ENCODE measurements at places on chromosomes 16 and 17. TPM values are rescaled to one million over a fixed set of nuclear protein-coding genes. Genes with fewer than 3 reads are reported as not detected.
A peak's percentile ranks its signal among the peaks of the same experiment; 100 is the strongest.

DNA sequence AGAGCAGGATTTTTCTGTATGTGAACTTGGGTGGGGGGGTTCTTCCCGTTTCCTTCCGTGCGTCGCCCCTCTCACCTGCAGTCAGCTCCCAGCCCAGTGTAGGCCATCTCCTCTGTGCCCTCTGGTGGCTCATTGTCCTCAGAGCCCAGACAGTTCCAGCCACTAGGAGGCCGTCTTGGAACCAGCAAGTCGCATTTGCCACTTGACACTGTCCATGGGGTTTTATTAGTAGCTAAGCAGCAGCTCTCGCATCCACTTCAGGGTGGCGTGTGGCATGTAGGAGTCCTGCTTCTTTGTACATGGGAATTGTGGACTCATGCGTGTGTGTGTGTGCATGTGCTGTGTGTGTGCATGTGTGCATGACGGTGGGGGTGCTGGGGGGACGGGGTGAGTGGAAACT lies 74.0 kb downstream of the SEC14L1 start:
- no peaks in the 10 kb centered on the region for H3K4me1 ChIP-seq
- peaks cover 56% of the 10 kb centered on the region for H3K36me3 ChIP-seq
- no peaks in the 10 kb centered on the region for H3K27me3 ChIP-seq
- peak; percentile 51 for DNase-seq
- H3K4me3 ChIP-seq, result no peak overlapping the region

DNA sequence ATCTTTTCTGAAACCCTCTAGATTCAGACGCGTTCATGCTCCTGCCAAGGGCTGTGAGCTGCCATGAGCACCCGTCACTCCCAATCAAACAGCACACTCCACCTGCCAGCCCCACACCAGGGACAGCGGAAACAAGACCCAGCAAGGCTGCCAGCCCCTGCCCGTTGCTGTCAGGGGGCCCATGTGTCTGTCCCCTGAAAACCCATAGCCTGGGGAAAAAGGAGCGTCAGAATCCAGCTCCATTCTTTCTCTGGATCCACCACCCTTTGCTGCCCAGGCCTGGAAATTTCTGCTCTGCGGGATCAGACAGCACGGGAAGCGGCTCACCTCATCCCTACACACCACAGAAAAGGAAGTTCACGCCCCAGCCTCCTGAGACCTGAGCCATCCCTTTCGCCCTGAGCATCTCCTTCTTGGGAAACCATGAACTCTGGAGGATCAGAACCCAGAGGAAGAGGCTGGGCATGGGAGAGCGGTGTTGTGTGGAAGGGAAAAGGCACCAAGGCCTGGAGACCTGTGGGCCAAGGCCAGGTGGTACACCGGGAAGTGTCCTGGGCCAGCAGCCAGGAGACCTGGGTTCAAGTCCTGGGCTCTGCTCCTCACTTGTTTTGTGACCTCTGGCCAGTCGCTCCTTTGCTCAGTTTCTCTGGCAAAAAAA lies 51.5 kb upstream of the RCVRN start:
- H3K27me3 ChIP-seq, result peaks cover 21% of the 10 kb centered on the region
- no peak overlapping the region for H3K4me3 ChIP-seq
- no peaks in the 10 kb centered on the region for H3K4me1 ChIP-seq

GRCh38 chr17:69961501-69962145 lies 113.4 kb upstream of the KCNJ16 start:
- no peak overlapping the region for H3K4me3 ChIP-seq
- peaks cover 8% of the 10 kb centered on the region for H3K4me1 ChIP-seq
- DNase-seq, result peak; percentile 72

GRCh38 chr17:77464988-77465357 lies 324.2 kb downstream of the SEC14L1 start:
- no peak overlapping the region for H3K4me3 ChIP-seq
- no peaks in the 10 kb centered on the region for H3K4me1 ChIP-seq
- no peak for DNase-seq
- no peaks in the 10 kb centered on the region for H3K36me3 ChIP-seq
- no peaks in the 10 kb centered on the region for H3K27me3 ChIP-seq

- H3K4me1 ChIP-seq, result peaks cover 27% of the 10 kb centered on the region
- no peaks in the 10 kb centered on the region for H3K36me3 ChIP-seq
- H3K27me3 ChIP-seq, result no peaks in the 10 kb centered on the region
- no peak for DNase-seq
- no peak overlapping the region for H3K4me3 ChIP-seq
These were observed 116.6 kb downstream of the PRKCB start for GRCh38 chr16:23952128-23952970.

GRCh38 chr17:7383742-7384488 lies 3.0 kb downstream of the TNK1 start:
- peak; percentile 72 for DNase-seq
- no peaks in the 10 kb centered on the region for H3K36me3 ChIP-seq
- H3K4me1 ChIP-seq, result peaks cover 29% of the 10 kb centered on the region
- H3K27ac ChIP-seq, result peak overlapping the region; percentile 55
- H3K27me3 ChIP-seq, result no peaks in the 10 kb centered on the region

DNA sequence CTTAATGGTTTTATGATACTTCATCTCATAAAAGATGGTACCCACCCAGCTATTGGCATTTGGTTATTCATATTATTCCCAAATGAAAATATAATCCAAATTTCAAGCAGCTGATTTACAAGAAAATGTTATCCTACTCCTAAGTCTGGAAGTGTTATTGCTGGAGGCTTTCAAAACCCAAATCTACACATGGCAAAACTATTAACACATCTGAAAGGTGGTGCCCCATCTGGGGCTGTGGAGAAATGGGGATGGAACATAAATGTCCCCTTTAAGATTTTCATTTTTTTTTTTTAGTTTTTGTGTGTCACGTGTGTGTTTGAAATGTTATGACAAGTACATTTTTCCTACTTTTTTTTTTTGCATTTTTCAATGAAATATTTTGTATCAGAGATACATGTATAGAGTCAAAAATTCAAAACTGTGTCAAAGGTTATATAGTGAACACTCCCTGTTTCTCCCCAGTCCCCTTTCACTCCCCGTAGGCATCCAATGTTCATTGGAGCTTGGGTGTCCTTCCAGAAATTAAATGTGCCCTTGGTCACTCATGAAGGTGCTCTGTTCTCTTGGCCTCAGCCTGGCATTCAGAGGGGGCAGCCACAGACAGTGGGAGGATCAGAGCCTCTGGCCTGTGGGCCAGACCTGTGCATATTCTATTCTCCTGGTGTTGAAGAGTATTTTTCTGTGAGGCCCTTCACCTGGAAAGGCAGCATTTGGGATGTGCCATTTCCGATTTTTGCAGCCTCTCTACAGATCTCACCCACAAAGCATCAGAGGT lies 79.1 kb downstream of the CLEC16A start:
- no peak overlapping the region for H3K4me3 ChIP-seq
- H3K27me3 ChIP-seq, result no peaks in the 10 kb centered on the region
- no peak for DNase-seq

DNA sequence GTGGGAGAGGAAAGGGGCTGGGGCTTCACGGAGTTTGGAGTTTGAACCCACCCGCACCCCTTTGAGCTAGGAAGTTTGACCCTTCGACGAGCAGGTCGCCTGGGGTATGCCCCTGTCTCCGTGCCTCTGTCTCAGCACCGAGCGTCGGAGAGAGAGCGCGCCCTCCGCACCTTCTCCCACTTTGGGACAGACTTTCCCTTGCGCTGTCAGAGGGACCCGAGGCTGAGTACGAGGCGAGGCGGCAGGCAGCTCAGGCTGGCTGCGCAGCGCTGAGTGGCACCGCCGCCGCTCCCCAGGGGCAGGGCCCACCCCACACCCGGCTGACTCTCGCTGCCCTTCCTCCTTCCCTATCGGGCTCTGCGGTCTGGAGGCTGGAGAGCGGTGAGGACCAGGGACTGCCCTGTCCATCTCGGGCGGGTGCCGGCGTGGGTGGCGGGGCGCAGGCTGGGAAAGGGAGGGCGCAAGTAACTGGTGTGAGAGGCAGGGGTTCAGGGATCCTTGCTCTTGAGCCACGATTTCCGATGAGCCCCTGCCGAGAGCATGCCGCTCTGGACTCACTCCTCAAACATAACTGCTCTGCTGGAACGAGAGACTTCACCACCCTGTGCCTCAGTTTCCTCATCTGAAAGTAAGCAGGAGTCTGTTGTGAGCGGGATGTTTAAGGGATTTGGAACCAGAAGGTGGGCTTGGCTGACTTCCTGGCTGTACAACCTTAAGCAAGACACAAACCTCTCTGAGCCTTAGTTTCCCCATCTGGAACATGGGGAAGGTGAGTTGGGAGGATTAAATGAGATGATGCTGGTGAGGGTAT lies 981 bp downstream of the BEAN1 start:
- H3K4me3 ChIP-seq, result no peak overlapping the region
- H3K27ac ChIP-seq, result no peak overlapping the region
- no peaks in the 10 kb centered on the region for H3K36me3 ChIP-seq
- no peak for DNase-seq
- peaks cover 26% of the 10 kb centered on the region for H3K27me3 ChIP-seq
- peaks cover 16% of the 10 kb centered on the region for H3K4me1 ChIP-seq

GRCh38 chr17:12853921-12854320 lies 64.6 kb downstream of the ARHGAP44 start:
- no peak overlapping the region for H3K4me3 ChIP-seq
- no peaks in the 10 kb centered on the region for H3K4me1 ChIP-seq
- no peak for DNase-seq
- no peaks in the 10 kb centered on the region for H3K36me3 ChIP-seq

GRCh38 chr17:70021726-70022125 lies 53.3 kb upstream of the KCNJ16 start:
- peak overlapping the region; percentile 65 for H3K27ac ChIP-seq
- peaks cover 12% of the 10 kb centered on the region for H3K4me1 ChIP-seq
- H3K4me3 ChIP-seq, result no peak overlapping the region
- H3K36me3 ChIP-seq, result no peaks in the 10 kb centered on the region
- H3K27me3 ChIP-seq, result no peaks in the 10 kb centered on the region
- no peak for DNase-seq

GRCh38 chr16:3492356-3492755 lies 2.9 kb downstream of the C16orf90 start:
- H3K4me1 ChIP-seq, result no peaks in the 10 kb centered on the region
- no peak for DNase-seq
- H3K4me3 ChIP-seq, result no peak overlapping the region
- H3K36me3 ChIP-seq, result peaks cover 3% of the 10 kb centered on the region
- H3K27ac ChIP-seq, result no peak overlapping the region

Gene KRTAP4-9
- not detected for total RNA-seq

Gene MYCBPAP
- 2.0 TPM for total RNA-seq

Gene PPL
- total RNA-seq, result 10.3 TPM

Gene SLC5A11
- not detected for total RNA-seq
